ENCODE measurements at places on chromosomes 7 and 10.

GRCh38 chr10:124721330-124722045 lies 22.7 kb downstream of the FAM53B start:
- DNase-seq, result no peak

DNA sequence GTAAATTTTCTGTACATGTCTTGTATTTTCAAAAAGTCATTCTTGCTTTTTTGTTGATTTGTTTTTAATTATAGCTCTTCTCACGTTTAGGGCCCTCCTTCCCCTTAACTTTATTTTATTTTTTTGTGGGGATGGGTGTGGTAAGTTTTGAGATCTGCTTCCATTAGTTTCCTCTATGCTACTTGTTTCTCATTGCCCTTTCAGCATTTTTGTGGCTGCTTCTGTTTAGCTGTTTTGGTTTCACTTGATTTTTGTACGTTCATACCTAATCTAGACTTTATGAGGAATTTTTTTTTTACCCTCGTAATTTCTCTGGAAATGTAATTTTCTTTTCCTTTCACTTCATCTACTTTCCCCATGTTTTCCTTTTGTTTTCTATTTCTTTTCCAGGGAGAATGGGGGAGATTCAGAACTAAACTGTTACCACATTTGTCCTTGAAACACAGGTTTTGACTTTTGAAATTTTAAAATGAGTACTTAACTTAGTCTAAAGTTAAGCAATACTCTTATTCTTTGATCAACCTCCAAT lies 80.8 kb downstream of the ATRNL1 start:
- no peak for DNase-seq

- DNase-seq, result no peak
These were observed 308.8 kb downstream of the SFMBT2 start for GRCh38 chr10:7102084-7102483.

GRCh38 chr7:94374231-94374630 lies 20.5 kb upstream of the COL1A2 start:
- peak; percentile 98 for DNase-seq

DNA sequence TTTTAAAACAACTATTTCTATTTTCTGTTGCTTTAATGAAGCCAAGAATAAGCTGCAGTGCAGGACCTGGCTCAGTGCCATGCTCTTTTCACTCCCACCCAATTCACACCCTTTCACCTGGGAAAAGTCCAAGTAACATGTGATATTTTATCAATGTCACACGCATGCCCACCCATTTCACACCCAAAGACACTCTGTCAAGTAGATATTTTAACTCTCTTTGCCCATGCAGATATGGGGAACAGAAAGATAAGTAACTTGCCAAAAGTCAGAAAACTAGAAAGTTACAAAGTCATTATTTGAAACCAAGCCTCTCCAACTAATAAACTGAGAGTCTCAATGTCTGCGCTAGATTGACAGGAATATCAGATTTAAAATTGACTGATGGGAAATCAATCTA lies 706.7 kb upstream of the PHF14 start:
- no peak for DNase-seq

DNA sequence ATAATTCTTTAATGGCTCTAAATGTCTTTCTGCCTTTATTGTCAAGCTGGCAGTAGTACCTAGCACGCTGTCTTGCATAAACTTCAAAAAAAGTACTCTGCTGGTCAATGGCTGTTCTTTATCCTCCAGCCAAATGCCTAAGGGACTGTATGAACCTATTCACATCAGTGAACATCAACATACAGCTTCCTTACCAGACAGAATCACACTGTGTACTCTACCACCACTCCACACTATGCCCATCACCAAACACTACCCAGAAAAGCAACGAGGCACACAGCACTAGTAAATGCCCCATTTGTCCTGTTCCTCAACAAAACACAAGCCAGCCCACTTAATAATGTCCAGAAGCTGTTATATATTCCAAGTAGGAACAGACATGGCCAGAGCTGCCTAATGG lies 127.5 kb downstream of the SGMS1 start:
- DNase-seq, result no peak

DNA sequence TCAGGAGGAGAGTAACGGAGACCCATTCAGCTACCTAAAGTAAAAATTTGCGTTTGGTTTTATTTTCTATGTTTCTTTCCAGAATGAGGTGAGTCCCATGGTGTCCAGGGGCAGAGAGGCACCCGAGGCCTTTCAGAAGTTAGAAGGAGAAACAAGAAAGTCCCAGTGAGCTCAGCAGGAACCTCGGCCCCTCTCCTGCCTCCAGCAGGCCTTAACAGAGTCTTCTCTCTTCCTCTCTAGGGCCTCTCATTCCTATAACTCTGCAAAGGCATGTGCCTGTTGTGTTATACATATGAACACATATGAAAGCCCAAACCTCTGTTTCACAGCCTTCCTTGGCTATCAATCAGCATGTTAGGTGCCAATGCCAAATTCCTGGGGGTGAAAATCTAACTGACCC lies 20.8 kb upstream of the IKZF1 start:
- no peak for DNase-seq

GRCh38 chr7:124649397-124650014 lies 116.1 kb downstream of the GPR37 start:
- no peak for DNase-seq

- DNase-seq, result no peak
These were observed 3.2 kb downstream of the HOXA11 start for GRCh38 chr7:27181795-27182275.

DNA sequence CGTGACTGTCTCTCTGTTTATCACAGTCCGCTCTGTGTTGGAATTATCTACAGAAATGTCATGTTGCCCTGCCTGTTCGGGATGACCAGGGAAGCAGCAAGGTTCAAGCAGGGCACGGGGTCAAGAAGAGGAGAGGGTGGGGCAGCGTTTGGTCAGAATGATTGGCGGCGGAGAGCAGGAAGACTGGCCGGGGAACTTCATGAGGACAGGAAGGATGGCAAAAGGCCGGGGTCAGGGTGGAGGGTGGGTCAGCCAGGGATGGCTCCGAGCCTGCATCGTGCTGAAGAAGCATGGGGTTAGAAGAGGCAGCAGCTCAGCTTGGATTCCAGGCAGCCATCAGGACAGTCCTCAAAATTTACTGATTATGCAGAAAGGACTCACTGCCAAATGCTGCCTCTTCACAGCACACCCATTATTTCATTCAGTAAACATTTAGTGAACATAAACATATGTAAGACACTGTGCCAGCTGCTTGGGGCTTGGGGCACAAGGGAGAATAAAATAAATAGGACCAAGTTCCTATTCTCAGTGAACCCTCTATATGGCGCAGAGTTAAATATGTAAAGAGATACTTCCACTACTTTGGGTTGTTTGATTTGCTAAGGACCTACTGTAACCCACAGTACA lies 42.8 kb downstream of the WNT2 start:
- no peak for DNase-seq

GRCh38 chr10:4246881-4247358 lies 461.9 kb upstream of the KLF6 start:
- DNase-seq, result peak; percentile 93

- DNase-seq, result no peak
These were observed 113.2 kb upstream of the GPR26 start for GRCh38 chr10:123552760-123553554.

DNA sequence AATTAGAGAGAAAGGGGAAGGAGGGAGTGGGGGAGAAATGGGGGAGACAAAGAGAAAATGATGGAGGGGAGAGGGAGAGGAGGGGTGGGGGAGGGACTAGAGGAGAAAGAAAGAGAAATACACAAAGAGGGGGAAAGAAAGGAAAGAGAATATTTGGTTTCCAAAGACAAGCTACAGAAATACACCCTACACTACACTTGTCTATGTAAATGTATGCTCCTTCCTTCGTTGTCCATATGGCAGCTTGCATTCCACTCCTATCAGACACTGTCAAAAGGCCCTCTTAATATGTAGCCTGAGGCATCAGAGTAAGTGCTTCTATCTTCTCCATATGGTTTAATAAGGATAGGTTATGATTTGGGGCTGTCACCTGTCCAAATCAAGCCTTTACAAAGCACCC lies 92.8 kb upstream of the FEZF1 start:
- DNase-seq, result no peak

GRCh38 chr7:142960955-142961512 lies 1.1 kb downstream of the KEL start:
- no peak for DNase-seq

DNA sequence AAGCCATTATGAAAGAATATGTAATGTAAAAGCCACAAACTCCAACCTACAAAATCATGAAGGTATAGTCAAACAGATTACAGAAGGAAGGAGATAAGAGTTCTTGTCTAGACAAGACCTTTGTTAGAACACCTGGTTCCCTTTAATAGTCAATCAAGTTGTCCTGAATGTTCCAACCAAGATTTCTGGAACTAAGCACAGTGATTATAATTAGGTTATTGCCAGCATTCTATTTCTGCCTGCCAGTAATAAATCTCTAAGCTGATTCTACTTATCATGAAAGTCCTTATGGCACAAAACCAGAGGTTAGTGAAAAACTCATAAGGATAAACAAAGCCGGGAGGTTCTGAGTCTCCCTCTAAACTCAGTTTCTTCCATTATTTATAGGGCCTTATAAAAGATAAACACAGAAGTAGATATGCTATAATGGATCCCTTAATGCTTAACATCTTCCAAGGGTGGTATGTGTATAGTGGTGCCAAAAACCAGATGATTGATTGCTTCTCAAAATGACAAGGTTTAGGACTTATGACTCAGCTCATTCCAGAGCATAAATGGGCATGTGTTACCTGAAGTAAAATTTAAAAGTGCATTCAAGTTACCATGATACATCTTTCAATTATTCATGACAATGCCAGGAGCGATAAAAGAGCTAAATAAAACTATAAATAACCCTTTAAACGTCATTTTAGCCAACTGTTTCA lies 237.2 kb downstream of the CSTF2T start:
- no peak for DNase-seq

DNA sequence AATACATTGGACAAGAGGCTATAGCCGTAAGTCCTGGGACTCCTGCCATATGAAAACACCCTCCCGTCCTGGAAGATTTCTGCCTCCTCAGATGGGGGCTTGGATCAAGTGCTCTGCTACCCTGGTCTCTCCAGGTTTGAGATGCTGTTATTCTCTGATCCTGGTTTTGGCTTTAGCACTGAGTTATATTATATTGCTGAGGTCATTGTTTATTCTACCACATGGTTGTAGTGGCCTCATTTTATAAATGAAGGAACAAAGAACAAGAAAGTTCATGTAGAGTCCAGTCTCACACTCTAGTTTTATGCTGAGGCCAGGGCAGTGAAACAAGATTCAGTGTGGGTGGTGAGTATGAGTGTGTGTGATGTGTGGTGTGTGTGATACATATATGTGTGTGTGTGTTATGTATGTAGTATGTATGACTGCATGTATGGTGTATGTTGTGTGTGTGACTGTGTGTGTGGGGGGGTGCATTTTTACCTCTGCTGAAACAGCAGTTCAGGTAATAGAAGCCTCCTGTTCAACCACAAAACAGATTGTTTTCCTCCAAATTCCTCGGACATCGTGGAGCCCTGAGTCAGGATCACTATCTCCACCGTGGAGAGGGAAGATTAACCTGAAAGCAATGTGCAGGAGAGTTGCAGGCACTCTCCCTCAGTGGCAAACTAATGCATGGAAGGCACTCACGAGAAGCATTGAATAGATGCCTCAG lies 80.7 kb downstream of the C7orf25 start:
- no peak for DNase-seq

DNA sequence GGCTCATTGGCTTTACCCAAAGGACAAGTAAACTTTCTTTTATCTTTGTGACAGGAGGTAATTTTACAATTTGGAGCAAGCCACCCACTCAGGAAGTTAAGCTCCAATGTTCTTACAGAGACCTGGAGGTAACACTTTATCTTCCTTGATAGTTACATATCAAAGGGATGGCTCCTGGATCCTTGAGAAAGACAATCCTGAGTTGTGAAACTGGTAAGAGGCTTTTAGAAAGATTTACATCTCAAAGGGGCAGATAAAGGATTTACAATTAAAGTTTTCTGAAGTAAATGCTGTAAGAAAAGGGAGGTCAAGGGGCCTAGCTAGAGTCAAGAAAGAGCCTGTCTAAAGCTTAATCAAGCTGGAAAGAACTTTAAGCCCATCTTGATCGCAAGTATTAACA lies 124.4 kb upstream of the ZNF804B start:
- DNase-seq, result no peak

GRCh38 chr7:141568227-141568626 lies 17.0 kb downstream of the AGK start:
- DNase-seq, result no peak

GRCh38 chr10:100697070-100697469 lies 48.3 kb upstream of the PAX2 start:
- peak; percentile 62 for DNase-seq
